Activated CD8-positive, alpha-beta memory T cell treated with anti-CD3 and anti-CD28 coated beads, Interleukin-2, amount 10 ng/mL, durations not matched to agents 7 days and 5 days (primary cell): ENCODE measurements at places on chromosomes 7 and 10. TPM values are rescaled to one million over a fixed set of nuclear protein-coding genes. Genes with fewer than 3 reads are reported as not detected.
A peak's percentile ranks its signal among the peaks of the same experiment; 100 is the strongest.

The UNCX gene
- total RNA-seq: not detected

DNA sequence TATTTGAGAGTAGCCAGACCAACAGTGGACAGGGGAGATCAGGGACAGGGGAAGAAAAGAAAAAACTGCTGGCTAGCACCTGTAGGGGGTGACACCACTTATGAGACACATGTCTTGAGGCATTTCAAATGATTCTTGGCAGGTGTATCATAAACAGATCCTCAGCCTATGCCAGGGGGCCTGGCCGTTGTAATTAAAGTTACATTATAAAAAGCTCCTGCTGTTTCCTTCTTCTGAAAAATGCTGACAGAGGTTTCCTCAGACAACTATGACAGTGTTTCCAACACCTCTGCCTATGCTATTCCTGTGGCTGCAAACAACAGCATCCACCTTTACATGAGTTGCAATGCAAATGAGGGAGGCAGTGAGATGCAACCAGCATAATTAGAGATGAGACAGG, 281.0 kb upstream of the PTER start:
- DNase-seq: no peak
- no peaks in the 10 kb centered on the region for H3K4me1 ChIP-seq
- H3K36me3 ChIP-seq: no peaks in the 10 kb centered on the region
- no peak overlapping the region for H3K4me3 ChIP-seq

- no peak overlapping the region for H3K4me3 ChIP-seq
- DNase-seq: peak; percentile 58
- H3K27me3 ChIP-seq: peaks cover 28% of the 10 kb centered on the region
- peak overlapping the region; percentile 2 for H3K27ac ChIP-seq
- peaks cover 9% of the 10 kb centered on the region for H3K36me3 ChIP-seq
- H3K4me1 ChIP-seq: peaks cover 27% of the 10 kb centered on the region
Observed at GRCh38 chr10:89351412-89351779, 23.6 kb downstream of the IFIT3 start.

DNA sequence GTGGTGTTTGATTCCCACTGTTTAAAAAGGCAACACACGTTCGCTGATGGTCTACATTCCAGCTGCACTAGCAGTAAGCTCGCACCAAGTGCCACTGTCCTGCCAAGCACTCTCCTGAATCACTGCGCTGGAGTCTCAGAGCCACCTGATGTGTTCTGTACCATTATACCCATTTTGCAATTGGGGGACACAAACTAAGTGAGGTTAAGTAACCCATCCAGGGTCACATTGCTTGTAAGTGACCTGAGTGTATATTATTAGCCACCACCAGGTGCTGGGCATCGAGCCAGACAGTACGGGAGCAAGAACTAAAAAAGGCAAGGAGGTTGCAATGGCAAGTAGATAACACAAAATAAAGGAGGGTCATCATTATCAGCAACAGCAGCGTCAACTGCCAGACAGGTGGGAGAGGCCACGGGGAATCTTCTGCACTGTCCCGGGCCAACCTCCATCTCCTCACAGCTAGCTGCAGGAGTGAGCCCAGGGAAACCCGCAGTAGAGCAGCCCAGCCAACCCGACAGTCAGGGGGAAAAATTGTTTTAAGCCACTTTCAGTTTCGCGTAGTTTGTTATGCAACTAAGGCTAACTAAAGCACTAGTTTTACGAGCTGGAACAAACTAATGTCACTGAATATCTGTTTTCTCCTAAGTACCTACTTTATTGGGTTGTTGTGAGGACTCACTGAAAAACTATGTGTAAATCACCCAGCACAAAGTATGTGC, 712 bp upstream of the CPVL start:
- H3K27me3 ChIP-seq: peaks cover 47% of the 10 kb centered on the region
- peaks cover 30% of the 10 kb centered on the region for H3K4me1 ChIP-seq
- H3K27ac ChIP-seq: no peak overlapping the region
- H3K4me3 ChIP-seq: no peak overlapping the region
- no peaks in the 10 kb centered on the region for H3K36me3 ChIP-seq
- DNase-seq: no peak

- DNase-seq: no peak
- no peak overlapping the region for H3K4me3 ChIP-seq
- H3K36me3 ChIP-seq: no peaks in the 10 kb centered on the region
Observed at GRCh38 chr10:101595591-101596433, 7.7 kb downstream of the DPCD start.
